Type B pancreatic cell (in vitro differentiated cells): ENCODE measurements at places on chromosomes 5 and 9.
A peak's percentile ranks its signal among the peaks of the same experiment; 100 is the strongest.

DNA sequence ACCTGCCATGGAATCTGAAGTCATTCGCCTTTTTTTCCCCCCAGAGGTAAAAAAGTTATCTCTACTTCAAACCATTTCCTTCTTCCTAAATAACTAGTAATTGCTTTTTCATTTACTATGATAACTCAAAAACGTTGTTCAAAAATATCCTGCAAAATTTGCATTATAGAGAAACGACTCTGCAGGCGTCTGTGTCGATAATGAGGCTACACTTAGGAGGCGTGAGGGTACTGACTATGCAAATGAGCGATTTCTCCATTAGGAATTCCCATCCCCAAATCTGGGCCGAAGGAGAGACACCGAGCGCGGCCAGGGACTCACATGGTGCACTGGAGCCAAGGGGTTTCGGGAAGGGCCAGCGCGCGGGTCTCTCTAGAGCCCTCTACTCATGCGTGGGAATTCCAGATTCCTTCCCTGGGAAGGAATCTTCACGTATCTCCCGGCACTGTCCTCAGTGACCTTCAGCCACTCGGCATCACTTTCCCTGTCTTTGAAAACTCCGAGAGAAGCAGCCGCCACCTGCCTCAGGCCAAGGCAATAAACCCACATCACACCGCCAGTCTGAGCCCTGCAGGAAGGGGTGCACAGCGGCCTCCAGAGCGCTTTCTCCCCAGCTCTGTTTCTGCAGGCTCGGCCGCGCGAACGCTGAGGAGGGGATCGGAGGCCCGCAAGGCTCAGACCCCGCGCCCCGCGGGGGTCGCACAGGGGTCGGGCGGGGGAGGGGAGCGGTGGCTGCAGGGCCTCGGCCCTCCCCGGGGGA lies 718 bp upstream of the DENND4C start:
- H3K4me3 ChIP-seq: no peak overlapping the region
- DNase-seq: peak; percentile 89
- no peaks in the 10 kb centered on the region for H3K27me3 ChIP-seq
- H3K4me1 ChIP-seq: peaks cover 11% of the 10 kb centered on the region
- no peaks in the 10 kb centered on the region for H3K36me3 ChIP-seq
- no peak overlapping the region for H3K27ac ChIP-seq

DNA sequence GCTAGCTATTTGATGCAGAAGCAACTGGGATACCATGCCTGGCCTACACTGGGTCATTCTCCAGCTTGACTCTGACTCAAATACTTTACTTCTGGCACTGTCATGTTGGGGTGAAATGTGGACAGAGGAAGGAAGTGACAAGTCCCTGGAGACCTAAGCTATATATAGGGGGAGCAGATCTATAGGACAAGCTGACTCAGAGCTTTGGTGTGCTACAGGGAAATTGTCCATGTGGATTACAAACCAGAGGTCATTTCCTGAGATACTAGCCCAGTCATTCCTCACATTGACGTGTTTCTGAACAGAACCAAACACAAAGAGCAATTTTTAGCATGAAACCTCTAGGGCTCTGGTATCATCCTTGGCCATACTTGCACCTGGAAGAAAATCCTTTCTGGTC lies 531.6 kb upstream of the CLINT1 start:
- no peak overlapping the region for H3K27ac ChIP-seq
- H3K36me3 ChIP-seq: no peaks in the 10 kb centered on the region
- no peak for DNase-seq
- H3K4me1 ChIP-seq: peaks cover 10% of the 10 kb centered on the region
- no peak overlapping the region for H3K4me3 ChIP-seq

GRCh38 chr5:139025651-139026050 lies 150.5 kb upstream of the LRRTM2 start:
- no peak for DNase-seq
- no peaks in the 10 kb centered on the region for H3K27me3 ChIP-seq
- H3K27ac ChIP-seq: no peak overlapping the region
- no peak overlapping the region for H3K4me3 ChIP-seq
- H3K36me3 ChIP-seq: peaks cover 24% of the 10 kb centered on the region

DNA sequence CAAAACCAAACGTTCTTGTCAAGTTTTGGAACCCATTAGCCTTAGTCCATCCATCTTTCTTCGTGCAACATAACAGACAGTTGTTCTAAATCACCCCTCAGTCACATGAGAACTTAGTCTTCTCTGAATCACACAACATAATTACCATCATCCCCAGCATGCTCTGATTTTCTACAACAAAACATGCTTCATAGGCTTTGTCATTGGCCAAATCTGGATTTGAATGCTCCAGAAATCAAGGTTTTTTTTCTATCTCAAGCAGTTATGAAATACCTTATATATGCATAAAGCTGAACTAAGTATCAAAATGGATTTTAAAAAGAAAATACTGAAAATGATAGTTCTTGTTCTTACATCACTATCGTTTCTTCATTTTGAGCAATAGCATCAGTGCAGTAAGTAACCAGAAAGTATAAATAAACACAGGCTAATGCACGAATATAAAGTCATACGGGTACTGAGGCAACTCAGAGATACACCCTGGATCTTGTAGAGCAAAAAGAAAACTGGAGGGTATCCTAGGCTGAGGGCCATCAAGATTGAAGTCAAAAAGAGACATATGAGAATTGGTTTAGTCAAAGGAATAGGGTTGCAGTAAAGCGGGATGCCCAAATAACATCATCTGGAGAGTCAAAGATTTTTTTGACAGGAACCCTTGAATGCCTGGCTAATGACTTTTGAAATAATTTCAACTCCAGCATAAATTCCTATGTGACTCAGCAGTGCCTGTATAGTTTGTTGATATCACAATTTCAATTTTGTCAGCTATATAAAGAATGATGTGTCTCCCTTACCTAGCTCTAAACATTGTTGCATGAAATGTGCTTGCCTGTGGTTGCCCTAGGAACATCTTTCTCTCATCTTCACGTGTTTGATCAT lies 164.7 kb downstream of the ADAMTSL1 start:
- no peak overlapping the region for H3K27ac ChIP-seq
- no peaks in the 10 kb centered on the region for H3K27me3 ChIP-seq
- no peaks in the 10 kb centered on the region for H3K4me1 ChIP-seq
- H3K36me3 ChIP-seq: peaks cover 5% of the 10 kb centered on the region

GRCh38 chr5:93596676-93597490 lies 13.9 kb downstream of the NR2F1 start:
- DNase-seq: no peak
- H3K27me3 ChIP-seq: peaks cover 48% of the 10 kb centered on the region
- peaks cover 11% of the 10 kb centered on the region for H3K4me1 ChIP-seq
- H3K36me3 ChIP-seq: peaks cover 32% of the 10 kb centered on the region
- no peak overlapping the region for H3K4me3 ChIP-seq
- no peak overlapping the region for H3K27ac ChIP-seq

DNA sequence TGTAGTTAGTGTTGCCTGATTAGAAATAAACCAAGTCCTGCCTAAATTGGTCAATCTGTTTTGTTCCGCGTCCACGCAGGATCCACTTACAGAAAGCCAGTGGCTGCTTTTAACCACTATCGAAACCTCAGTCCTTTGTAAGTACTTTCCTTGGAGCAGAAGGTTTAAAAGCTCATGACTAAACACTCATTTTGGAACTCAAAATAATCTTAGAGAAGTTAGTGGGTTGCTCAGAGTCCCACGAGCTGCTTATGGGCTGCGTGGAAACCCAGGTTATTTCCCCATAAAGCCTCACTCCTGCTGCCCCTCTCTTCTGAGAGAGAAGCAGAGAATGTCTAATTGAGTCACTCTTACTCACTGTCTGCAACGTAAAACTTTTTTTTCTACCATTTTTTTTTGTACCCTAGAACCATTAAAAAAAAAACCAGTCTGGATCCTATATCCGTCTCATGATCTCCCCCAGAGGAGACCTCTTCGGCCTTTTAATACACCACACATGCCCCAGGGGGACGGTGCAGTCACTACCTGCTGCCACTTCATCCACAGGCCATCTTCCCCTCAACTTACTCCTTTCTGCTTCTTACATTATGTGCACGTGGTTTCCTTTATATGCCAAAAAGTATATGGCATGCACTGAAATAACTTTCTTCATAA lies 7.6 kb downstream of the BASP1 start:
- H3K36me3 ChIP-seq: peaks cover 52% of the 10 kb centered on the region
- peak overlapping the region; percentile 8 for H3K4me3 ChIP-seq
- no peak for DNase-seq
- peaks cover 74% of the 10 kb centered on the region for H3K4me1 ChIP-seq
- no peaks in the 10 kb centered on the region for H3K27me3 ChIP-seq
